ENCODE measurements at places on chromosomes 3 and 15. TPM values are rescaled to one million over a fixed set of nuclear protein-coding genes. Genes with fewer than 3 reads are reported as not detected.

DNA sequence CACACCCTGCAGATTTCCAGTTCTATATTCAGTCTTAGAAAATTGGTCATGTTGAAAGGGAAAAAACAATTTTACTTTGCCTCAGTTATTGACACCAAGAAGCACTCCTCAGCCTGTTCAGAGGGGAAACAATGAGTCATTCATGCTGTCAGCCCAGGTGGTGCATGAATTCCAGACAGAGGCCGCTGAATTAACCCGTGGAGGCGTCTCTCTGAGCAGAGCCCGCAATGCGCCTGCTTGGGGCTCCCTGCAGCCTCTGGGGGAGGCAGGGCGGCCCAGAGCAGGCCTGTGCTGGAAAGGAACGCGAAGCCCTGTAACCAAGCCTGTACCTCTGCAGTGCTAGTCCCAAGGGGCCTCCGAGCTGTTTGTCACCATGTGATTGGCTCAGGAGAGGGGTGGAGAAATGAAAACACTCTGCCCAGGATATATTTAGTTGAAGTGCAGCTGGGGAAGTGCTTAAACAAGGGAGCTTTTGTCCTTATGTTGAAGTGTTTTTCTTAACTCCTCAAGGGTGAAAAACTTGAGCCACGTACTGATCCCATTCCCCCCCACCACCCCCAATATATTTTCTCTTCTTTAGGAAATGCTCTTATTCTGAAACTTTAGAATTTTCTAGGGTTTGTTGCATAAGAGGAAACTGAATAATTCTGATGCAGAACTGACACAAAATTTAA is 68.3 kb upstream of the CHD2 start:
- DNase-seq: peak; percentile 99

DNA sequence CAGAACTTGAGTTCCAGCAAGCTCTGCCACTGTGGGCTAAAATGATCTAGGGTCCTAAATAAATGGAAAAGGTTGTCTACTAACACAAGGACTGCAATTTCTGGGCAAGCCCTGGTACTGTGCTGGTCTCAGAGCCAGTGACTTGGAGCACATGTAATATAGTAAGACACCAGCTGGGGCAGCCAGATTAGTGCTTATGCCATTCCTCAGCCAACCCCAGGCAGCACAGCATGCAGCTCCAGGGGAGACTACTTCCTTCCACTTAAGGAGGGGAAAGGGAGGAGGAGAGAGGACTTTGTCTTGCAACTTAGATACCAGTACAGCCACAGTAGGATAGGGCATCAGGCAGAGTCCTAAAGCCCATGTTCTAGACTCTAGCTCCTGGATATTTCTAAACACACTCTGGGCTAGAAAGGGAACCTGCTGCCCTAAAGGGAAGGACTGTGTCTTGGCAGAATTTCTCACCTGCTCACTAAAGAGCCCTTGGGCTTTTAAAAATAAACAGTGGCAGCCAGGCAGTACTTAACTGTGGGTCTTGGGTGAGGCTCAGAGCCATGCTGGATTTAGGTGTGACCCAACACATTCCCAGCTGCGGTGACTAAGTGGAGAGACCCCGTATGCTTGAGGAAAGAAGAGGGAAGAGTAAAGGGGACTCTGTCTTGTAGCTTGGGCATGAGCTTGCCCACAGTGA is 223.7 kb upstream of the BCHE start:
- no peak for DNase-seq

DNA sequence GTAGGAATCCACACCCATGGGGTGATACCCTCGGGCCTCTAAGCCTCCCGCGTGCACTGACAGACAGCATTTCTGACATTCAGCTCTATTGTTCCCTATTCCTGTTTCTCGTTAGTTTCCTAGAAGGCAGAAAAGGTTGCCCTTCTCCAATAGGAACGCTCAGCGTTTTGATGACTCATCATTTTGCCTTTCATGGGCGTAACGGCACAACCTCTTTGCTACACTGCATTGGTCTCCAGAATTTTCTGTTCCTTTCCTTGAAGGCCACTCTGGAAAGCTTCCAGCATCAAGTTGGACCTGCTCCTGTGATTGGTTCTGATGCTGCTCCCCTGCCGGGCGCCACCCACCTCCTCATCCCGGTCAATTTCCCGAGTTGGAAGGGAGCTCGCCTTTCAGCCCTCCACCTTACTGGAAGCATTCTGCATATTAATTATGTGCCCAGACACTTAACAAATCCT is 13.0 kb upstream of the TNK2 start:
- DNase-seq: no peak

GRCh38 chr15:77631745-77632533 is 773 bp downstream of the LINGO1 start:
- DNase-seq: no peak

Gene SPATA12
- total RNA-seq: 0.05 TPM

Measured in HT-29 (cell line).